GM12864 (cell line): ENCODE measurements at places on chromosomes 6 and 20.

- no peak for DNase-seq
These were observed 137.9 kb downstream of the VEGFA start for GRCh38 chr6:43907789-43908472.

DNA sequence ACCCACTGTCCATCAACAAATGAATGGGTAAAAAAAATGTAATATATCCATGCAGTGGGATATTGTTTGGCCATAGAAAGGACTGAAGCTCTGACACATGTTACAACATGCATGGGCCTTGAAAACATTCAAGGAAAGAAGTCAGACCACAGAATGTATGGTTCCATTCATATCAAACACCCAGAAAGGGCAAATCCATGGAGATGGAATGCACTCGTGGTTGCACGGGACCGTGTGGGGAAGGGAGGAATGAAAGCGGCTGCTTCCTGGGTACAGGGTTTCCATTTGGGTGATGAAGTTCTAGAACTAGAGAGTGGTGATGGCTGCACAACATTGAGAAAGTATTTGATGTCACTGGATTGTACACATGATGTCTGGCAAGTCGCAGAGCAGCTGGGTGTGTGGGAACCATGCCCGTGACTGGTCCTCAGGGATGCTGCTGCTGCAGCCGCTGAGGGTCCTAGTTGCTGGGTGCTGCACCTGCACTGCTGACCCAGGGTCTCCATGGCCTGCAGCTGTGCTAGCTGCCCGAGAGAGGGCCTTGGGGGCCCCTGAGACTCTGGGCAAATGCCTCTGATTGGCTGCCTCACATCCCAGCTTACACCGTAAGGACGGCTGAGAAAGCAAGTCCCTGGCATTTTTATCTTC, 220.3 kb downstream of the NRN1 start:
- no peak for DNase-seq

GRCh38 chr20:36471885-36472636, 69.3 kb upstream of the MYL9 start:
- no peak for DNase-seq

- DNase-seq: no peak
These were observed 37.1 kb downstream of the OTOR start for GRCh38 chr20:16785226-16785625.

DNA sequence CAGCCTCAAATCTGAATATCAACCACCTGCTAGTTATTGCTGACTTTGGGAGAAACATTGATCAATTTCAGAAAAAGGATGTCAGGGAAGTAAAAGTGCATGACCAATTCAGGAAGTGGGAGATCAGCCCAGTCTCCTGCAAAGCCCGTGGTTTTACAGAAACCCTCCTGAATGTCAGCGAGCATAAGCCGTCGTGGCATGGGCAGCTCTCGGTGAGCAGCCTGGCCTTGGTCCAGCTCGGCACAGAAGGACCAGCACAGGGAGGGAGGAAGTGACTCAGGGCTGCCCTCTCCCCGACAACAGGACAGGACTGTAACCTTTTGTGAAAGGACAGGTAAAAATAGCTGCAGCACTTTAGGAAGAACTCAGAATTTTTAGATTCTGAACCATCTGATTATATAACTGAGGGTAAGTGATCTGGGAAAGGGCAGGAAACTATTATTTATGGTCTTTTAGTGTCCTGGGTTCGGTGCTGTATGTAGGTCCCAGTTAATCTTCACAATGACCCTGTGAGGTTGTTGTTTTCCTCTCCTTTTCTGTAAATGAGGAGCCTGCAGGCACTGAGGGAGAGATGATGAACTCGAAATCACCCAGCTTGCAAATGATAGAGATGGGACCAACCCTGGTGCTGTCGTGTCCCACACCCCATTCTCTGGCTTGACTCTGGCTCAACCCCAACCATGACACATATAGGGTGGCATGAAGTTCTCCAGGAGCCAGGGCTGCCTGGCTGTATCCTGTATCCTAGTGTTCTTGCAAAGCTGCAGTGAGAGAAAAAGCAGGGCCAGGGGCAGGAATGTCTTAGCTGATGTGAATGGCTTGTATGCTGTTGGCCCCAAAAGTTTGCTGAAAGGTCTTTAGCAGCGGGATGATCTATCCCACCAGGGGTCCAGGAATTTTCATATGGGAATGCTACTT, 37.6 kb downstream of the NRN1 start:
- no peak for DNase-seq

- no peak for DNase-seq
These were observed 15.9 kb upstream of the MDGA1 start for GRCh38 chr6:37713529-37714119.

- DNase-seq: no peak
These were observed 100.8 kb downstream of the DLL1 start for GRCh38 chr6:170190046-170190445.

- no peak for DNase-seq
These were observed 72.2 kb downstream of the SENP6 start for GRCh38 chr6:75673884-75674283.

DNA sequence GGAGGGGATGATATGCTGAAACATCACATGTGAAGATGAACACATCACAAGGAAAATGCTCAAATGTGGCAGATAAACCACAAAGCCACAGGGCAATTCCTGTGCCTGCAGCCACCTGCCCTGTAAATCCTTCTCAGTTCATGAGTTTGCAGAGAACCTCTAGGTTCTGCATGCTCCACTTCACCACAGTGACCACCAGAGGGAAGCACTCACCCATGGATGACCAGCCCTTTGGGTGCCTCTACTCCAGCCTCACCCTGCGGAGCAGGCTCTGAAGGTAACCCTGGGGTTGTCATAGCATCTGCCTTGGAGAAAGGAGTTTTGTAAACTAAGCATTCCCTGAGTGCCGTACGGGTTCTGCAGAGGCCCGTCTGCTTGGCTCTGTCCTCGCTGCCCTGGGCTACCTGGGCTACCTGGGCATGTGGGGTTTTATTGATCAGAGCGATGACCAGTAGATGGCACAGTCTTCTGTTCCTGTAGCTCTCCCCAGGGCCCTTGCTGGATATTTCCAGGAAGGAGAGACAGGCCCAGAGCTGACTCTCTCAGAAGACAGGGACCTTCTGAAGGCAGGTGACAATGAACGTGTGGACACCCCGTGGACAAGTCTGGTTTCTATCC, 31.7 kb upstream of the CST1 start:
- DNase-seq: no peak

DNA sequence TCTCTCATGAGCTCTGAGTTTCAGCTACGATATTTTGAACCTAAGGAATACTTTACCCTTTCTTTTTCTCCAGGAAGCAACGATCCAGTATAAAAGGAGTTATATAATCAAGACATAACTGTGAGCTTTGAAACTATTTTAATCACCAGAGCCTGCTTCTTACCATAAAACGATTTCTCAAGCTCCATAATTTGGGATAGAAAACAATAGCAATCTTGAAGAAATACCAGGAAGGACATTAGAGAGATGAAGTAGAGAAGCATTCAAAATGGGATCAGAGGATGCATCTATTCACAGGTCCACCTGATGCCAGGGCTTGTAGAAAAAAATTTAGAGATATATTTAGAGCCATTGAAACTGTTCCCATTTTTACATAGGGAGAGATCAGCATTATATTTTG, 135.9 kb downstream of the FUT9 start:
- DNase-seq: no peak

DNA sequence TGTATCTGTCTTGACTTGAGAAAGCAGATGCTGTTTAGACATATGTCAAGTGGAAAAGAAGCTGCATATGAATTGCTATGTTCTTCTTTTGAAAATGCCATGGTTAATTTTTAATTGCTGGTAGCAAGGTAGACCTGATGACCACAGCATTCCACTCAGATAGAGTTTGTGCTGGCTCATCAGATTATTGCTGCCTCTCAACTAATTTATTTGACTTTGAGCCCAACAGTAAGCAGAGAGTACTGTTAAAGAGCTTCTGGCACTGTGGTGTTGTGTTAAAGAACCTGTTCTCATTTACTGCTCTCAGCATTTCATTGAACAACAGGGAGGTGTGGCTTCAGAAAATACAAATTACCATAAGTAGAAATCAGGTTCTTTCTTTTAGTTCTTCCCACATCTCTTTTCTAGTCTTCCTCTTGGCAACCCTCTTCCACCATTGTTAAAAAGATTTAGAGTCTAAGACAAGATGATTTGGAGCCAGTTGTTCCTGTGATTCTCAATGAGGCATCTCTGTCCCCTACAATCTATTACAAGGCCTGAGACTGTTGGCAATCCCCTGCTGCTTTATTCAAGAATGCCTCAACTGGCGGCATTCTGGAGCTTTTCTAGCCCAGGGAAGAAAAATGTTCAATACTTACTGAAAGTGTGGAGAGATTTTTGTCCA, 967.6 kb upstream of the GJE1 start:
- DNase-seq: no peak

GRCh38 chr20:6769903-6770785, 2.7 kb downstream of the BMP2 start:
- no peak for DNase-seq

DNA sequence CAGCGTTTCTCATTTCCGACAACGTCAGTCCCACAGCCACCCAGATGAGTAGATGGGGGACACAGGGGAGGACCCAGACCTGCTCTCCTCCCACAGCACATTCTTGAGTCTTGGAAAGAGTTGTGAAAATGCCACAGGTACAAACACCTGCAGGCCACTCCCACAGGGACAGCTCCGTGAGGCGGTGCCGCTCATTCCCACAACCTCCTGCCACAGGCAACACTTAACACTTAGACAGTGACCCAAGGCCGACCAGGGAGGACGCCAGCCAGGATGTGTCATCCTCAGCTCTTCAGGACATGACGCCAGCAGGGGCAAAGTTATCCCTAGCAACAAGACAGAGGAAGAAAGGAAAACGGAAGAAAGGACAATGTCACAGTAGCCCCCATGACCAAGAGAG, 22.9 kb upstream of the HLA-B start:
- DNase-seq: no peak

- DNase-seq: no peak
These were observed 35.6 kb downstream of the B4GALT5 start for GRCh38 chr20:49677777-49678758.

- no peak for DNase-seq
These were observed 685.5 kb upstream of the FLRT3 start for GRCh38 chr20:15022921-15023320.

DNA sequence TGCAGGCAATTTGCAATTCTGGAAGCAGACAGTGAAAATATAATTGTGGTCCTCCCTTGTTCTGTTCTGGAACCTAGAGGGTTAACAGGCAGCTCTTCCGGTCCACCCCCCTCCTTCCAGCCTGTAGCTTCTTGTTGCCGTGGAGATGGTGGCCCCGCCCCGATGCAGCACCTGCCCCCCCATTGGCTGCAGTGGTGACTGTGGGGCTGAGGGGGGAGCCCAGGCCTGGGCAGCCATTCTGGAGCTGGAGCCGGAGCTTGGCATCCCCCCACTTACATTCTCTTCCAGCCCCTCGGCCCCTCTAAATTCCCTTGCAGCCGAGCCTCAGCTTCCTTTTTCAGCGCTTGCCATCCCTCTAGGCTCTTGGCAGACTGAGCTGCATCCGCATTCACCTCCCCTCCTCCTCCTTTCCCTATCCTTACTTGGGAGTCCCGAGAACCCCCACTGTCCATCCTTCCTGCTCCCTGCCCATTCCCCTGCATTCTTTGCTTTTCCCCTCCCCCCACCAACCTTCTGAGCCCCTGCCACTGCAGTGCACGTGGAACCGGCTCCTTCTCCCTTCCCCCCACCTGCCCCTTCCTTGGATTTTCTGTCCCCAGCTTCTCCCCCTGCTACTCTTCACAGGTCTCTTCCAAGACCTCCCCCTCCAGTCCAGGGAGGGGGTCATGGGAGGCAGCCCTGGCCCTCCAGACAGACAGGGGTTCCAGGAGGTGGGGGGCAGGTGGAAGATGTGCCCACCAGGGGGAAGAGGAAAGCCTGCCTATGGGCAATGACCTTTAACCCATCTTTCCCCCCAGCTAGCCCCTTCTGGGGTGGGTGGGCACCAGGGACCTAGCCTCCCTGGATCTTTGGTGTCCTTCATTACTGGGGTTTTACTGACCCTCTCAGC, 11.4 kb downstream of the SYNGAP1 start:
- no peak for DNase-seq

DNA sequence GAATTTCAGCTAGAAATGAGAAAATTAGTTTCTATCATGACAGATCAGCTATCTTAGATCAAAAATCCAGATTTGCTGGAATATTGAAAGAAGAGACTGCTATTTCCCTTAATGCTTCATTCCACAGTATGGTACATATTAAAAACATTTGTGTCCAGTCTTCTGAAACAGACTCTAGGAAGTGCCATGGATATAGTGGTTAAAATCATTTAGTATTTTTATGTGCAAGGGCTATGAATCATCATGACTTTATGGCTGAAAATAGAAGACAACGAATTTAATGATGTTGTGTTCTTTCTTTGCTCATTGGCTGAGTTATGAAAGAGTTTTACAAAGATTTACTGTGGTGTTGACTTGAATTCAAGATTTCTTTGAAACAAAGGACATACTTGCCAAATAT, 146.6 kb downstream of the ANKRD60 start:
- DNase-seq: no peak

GRCh38 chr6:90168693-90169131, 127.9 kb downstream of the BACH2 start:
- no peak for DNase-seq

GRCh38 chr20:2680046-2680445, 12.5 kb upstream of the EBF4 start:
- no peak for DNase-seq

- DNase-seq: no peak
These were observed 3.3 kb upstream of the SLC29A1 start for GRCh38 chr6:44219815-44220784.

DNA sequence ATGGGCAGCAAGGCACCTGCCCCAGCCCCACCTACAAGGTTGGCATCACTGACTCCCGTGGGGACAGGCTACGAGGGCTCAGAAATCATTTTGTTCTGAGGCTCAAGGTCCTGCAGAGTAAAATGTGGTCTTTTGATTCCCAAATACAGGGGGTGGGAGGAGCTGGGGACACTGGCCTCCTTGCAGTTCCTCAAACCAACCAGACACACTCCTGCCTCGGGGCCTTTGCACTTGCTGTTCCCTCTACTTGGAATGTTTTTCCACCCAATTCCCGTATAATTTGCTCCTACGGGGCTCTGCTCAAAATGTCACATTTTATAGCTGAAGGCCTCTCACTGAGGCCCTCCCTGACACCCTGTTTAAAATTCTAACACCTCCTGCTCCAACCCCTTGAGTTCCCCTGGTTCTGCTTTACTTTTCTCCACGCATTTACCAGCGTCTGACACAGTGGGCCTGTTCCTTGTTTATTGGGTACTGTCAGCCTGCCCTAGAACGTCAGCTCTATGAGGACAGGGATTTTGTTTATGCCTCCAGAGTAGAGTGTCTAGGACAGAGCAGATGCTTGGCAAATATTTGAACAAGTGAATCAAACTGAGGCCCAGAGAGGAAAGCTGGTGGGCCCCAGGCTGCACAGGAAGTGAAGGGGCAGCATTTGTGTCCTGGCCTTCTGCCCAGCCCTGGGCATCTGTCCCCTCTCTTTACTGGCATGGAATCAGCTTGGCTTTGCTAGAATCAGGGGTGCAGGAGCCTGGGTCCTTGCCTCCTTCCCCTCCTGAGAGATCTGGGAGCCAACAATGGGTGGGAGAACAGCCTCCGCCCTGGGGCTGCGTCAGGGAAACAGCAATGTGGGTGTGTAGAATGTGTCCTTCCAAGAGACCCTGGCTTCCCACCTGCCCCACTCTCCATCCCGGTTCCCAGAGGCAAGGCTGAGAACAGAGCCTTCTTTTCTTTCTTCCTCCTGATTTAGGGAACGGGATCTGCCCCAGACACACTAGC, 18.5 kb downstream of the NOL4L start:
- DNase-seq: no peak
